Activated CD4-positive, alpha-beta T cell treated with anti-CD3 and anti-CD28 coated beads, Interleukin-2, Interleukin-4, amounts not matched to agents 100 ng/mL and 50 ng/mL, durations not matched to agents 16 hours and 8 hours (primary cell): ENCODE measurements at places on chromosomes 4 and X.

- DNase-seq = no peak
Observed at GRCh38 chr4:22721204-22721603, 28.5 kb downstream of the GBA3 start.

DNA sequence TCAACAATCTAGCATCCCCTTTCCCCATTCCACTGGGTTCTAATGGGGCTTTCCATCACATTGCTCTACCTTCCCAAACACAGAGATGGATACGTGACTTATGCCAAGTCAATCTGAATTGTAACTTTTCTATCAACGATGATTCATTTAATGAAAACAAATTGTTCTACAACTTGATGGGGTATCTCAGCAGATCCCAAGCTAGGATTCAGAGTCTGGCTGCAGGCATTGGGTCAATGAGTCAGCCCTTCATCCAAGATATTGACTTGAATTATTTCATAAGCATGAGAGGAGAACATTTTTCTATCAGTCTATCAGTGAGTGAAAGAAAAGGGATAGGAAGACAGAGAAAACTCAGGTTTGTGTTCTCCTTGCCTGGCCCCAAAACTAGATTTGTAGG is 15.0 kb upstream of the HPGDS start:
- no peak for DNase-seq

- DNase-seq = no peak
Observed at GRCh38 chrX:107485013-107485412, 35.6 kb downstream of the FRMPD3 start.

DNA sequence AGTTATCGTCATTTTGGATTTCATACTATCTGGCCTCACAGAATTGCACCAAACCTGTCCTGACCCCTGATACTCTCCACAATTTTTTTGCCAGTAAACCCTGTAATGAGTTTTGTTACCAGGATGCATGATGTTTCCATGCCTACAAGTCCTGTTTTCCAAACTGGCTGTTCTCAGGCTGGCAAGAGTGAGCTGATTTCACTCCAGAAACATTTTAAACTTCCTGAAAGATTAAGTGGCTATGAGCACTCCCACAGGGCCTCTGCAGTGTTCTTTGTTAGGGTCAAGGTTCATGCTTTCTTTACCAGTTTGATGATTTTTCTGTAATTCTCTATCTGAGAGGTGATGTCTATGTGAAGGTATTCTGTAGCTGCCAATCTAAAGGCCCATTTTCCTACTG is 31.7 kb upstream of the PDLIM3 start:
- no peak for DNase-seq

- DNase-seq = no peak
Observed at GRCh38 chr4:100357542-100357941, 160.3 kb downstream of the EMCN start.

GRCh38 chrX:150508018-150508417 is 60.4 kb upstream of the MTM1 start:
- DNase-seq = no peak

DNA sequence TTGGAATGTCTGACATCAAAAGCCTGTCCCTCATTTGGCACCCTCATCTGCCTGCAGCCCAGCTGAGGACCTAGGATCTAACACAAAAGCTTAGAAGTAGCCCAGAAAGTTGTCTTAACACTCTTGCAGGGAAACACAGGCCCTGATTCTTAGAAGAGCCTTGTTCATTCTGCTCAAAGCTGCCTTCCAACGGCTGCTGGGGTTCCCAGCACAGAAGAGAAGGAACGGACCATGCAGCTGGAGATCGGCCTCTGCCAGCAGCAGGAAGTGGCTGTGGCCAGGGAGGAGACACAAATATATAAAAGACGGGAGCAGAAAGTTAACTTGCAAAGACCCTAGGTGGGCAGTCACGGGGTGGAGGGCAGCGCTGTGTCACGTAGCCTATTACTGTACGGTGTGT is 20.4 kb downstream of the PRPS2 start:
- no peak for DNase-seq

DNA sequence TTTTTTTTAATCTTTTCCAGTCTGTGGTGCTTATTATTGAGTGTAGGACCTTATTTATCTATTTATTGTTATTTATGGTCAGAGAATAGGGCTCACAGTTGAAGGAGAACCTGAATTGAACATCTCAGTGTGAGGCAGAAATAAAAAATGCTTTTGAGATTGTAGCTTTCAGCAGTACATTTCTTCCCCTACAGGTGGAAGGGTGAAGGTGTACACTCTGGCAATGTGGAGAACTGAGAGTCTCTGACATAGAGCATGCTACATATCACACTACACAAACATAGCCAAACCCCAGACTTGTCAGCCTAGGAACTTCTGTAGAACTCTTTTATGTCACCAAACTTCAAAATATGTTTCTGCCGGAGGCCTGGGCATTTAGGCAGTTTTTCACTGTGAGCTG is 140.2 kb downstream of the STIM2 start:
- DNase-seq = no peak

DNA sequence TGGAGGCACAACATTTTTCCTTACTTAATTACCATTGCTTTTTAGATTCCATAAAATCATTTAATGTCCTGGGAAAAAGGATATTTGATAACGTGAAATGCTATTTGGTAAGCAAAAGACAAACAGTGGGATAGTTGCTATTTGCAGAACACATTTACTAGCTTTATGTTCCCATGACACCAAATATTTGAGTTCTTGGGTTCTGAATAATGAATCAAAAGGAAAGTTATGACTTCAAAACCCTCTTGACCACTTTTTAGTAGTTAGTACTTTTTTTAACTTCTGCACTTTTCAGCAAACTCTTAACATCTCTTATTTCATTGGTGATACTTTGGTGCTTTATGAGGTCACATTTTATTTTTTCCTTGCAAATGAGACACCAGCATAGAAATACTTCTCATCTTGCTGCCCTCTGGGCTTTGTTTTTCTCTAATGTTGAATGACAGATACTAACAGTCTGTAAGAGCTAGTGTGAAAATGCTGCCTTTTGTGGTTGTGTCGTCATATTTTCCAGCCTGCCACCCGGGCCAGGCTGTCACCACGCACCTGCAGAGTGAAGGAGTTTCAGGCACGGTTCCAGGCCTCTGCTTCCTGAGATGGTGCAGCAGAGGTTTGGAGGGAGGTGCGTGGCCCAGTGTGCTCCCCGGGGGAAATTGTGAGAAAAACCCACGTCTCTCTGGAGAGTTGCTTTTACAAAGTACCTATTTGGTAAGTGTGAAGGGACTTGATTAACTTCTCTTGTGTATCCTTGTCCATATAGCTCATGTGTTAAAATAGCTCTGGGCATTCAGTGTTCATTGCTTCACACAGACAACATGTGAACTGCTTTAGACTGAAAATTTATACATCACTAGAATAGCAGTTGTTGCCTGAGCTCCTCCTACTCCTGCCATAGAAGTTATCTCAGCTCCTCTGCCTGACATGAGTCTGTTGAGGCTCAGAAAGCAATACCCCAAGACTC is 34.7 kb downstream of the MSL3 start:
- DNase-seq = peak; percentile 66

DNA sequence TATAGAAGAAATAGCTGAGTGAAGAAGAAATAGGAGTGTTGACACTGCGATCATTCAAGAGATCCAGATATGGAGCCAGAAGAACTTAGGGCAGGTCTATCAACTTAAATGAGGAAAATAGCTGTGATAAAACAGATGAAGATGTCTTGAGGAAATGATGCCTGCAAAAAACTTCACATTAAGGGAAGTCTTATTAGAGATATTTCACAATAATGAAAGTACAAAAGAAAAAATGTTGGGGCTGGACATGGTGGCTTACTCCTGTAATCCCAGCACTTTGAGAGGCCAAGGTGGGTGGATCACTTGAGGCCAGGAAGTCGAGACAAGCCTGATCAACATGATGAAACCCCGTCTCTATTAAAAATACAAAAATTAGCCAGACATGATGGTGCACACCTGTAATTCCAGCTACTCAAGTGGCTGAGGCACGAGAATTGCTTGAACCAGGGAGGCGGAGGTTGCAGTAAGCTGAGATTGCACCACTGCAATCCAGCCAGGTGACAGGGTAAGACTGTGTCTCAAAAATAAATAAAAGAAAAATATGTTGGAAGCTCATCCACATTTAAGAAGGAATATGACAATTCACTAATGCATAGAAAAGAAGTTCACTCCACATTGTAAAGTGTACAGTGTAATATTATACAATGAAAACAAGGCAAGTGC is 56.3 kb downstream of the PKD2 start:
- DNase-seq = no peak

GRCh38 chr4:11605597-11605996 is 176.9 kb upstream of the HS3ST1 start:
- DNase-seq = no peak

- peak; percentile 3 for DNase-seq
Observed at GRCh38 chr4:44927399-44928380, 201.3 kb upstream of the GNPDA2 start.

GRCh38 chr4:92111493-92111892 is 192.3 kb upstream of the GRID2 start:
- no peak for DNase-seq

DNA sequence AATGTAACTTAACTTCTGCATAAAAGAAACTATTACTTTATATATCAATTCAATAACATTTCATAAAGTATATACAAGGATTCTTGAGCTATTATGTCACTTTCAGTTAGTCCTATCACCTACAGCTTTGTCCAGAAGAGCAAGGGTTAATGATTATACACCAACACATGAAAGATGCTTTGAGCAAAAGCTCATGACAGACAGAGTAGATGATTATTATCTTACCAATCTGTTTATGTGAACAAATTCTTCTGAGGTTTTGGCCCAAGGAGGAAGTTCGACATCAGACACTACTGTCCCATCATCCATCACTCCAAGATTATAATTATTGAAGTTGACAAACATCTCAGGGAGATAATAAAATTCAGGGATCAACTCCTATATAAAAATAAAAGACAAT is 166.7 kb upstream of the MAB21L2 start:
- no peak for DNase-seq

DNA sequence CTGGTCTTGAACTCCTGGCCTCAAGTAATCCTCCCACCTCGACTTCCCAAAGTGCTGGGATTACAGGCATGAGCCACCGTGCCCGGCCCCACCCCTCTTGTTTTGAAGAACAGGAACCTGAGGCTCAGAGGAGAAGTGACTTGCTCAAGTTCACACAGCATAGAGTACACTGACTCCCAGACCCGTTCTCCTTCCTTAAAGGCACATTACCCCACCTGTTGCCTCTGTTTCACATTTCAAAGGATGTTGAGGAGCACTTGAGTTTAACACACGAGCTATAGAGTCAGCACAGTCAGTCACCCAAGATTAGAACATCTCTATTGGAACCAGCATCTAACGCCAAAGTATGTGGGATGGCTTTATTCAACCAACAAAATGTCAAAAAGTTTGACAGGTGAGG is 51.1 kb downstream of the RAI2 start:
- no peak for DNase-seq

- no peak for DNase-seq
Observed at GRCh38 chr4:104491481-104492182, 3.1 kb downstream of the CXXC4 start.

- no peak for DNase-seq
Observed at GRCh38 chr4:109206620-109207019, 95.8 kb downstream of the COL25A1 start.

DNA sequence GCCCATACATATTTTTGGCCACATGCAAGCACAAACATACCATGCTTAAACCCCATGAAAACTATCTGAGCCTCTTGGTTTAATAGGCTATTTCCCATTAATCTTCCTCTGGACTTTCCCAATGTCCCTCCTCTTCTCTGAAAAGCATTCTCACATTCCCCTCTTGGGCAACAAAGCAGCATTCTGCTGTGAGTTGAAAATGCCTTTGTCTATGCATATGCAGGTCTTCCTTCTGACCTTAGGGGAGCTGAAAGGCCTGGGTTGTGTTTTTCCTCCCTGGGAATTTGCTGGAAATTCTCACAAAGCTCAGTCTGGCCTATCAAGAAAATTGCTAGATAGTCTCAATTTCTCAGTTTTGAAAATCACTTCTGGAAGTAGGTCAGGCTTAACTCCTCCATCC is 4.2 kb downstream of the VSIG4 start:
- DNase-seq = no peak

- no peak for DNase-seq
Observed at GRCh38 chrX:117851025-117851424, 265.6 kb downstream of the KLHL13 start.

DNA sequence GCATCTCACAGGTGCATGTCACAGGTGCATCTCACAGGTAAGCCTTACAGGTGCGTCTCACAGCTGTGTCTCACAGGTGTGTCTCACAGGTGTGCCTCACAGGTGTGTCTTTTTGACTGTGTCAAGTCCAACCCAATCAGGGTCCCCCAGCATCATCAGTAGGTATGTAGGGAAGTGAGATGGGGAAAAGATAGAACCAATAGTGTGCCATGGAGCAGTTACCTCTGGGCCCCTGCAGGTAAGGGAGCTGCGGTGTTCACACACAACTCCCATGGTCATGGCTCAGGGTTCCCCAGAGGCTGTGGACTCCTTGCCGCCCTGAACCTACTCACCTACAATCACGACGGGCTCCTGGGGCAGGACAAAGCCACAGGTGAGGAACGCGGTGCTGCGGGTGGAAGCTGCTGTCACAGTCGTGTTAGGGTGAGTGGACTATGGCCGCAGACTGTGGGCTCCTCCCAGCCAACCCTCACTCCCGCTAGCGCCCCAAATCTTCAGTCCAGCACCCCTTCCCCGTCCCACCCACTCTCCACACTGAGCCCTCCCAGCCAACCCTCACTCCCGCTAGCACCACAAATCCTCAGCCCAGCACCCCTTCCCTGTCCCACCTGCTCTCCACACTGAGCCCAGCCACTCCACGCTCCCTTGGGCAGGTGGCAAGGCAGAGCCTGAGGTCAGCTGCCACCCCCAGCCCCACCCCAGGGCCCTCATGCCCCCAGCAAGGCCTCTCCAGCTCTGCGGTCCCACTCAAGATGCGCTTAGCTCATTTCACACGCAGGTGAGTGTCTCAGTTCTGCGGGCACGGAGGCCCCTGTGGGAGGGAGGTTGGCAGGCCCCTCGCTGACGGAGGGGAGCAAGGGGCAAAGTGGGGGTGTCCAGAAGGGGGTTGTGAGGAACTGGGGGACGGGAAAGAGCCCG is 2.1 kb upstream of the PDE6B start:
- no peak for DNase-seq

GRCh38 chr4:84611531-84611930 is 28.6 kb downstream of the CDS1 start:
- no peak for DNase-seq

- no peak for DNase-seq
Observed at GRCh38 chr4:81651243-81651899, 179.7 kb upstream of the RASGEF1B start.

DNA sequence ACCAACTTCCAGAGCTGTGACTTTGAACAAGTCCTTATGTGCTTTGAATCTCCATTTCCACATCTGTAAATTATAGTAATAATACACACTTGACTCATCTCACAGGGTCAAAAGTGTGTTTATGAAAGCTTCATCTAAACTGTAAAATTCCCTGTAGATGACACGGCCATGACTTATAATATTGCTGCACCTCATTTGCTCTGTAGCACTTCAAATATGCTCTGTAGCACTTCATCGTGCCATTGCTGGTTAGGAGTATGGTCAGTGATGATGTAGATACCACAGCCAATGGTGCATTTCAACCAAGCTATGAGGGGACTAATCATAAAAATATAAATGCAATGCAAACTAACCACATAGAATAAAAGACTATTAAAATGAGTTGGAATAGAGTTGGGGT is 318.6 kb downstream of the ANK2 start:
- DNase-seq = no peak

GRCh38 chrX:139563251-139563650 is 32.7 kb downstream of the F9 start:
- DNase-seq = no peak
